ENCODE measurements at places on chromosomes 3 and 15. TPM values are rescaled to one million over a fixed set of nuclear protein-coding genes. Genes with fewer than 3 reads are reported as not detected.

DNA sequence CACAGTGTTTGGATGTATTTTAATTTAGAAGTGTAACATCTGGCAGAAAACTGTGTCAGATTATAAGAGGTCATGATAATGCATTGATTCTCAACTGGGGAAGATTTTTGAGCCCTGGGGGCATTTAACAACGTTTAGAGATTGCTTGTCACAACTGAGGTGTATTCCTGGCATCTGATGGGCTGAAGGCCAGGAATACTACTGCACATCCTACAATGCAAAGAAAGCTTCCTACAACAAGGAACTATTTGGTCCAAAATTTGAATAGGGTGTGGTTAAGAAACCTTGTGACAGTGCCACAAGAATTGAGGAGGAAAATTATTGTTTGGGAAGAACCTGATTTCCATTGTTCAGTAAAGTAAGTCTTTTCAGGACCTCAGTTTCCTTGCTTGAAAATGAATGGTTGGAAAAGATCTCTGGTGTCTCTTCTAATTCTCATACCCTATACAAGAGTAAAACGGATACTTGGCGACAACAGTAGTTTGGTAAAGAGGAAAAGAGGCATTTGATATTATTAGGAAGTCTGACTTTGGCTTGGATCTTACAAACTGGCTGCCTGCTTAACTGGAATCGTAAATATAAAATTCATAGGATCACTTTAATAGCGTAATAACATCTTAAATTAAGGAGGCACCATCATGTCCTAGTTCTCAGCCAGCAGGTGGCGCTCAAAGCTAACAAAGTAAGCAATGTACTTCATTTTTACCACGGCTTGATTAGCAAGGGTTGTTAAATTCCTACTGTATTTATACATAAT is 4.3 kb downstream of the DAZL start:
- DNase-seq, result peak; percentile 90

CCR9 gene
- total RNA-seq, result not detected

TMEM108 gene
- not detected for total RNA-seq

SCAANT1 gene
- total RNA-seq, result not detected

PP2D1 gene
- total RNA-seq, result not detected

DNA sequence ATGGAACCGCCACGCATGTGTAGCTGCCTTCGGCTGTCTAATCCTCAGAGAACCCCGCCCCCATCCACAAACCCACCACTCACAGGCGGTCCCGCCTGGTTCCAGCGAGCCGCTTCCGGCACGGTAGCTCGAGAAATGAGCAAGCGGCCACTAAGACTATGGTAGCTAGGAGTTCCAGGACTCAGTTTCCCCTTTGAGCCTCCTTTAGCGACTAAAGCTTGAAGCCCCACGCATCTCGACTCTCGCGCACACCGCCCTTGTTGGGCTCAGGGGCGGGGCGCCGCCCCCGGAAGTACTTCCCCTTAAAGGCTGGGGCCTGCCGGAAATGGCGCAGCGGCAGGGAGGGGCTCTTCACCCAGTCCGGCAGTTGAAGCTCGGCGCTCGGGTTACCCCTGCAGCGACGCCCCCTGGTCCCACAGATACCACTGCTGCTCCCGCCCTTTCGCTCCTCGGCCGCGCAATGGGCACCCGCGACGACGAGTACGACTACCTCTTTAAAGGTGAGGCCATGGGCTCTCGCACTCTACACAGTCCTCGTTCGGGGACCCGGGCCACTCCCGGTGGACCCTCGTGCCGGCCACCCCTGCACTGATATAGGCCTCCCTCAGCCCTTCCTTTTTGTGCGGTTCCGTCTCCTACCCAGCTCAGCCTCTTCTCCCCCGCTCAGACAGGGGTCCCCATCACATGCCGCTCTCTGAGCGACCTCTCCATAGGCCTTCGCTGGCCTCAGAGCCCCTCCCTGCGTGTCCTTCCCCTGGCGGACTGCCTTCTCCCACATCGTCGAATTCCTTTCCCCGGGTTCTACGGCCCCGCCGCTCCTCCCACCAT is at the start of gene RAB11A:
Gene RAB11A, plus strand, starts transcription at position 366 of the 828 bp plus-strand sequence. Its CDS starts 95 bp downstream, at position 461.
- peak; percentile 97 for DNase-seq

DNA sequence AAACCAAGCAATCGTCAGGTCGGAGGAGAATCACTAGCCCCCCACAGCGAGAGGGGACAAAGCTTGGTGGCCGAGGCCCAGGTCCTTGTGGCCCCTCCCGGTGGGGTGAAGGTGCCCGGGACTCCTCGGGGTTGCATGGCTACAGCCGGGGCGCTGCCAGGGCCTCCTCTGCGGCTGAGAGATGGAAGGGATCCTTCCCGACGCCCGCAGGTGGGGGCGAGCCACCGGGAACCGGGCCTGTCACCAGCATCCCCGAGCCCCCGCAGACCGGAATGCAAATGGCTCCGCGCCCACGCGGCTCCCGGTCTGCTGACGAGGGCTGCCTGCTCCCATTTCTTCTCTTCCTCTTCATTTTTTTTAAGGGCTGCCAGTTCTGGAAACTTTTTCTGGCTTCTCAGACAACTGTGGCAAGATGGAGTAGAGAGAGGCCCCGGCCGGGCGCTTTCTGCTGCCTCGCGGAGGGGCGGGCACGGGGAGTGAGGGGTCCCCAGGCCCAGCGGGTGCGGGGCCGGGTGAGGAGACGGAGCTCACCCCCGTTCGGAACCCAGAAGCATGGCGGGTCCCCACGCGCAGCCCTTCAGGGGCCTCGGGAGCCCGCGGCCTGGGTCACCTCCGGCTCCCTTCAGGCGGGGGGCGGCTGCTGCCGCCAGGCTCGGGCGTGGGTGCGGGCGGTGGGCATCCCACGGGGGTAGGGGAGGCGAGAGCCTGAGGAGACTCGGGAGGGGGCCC is 27.5 kb downstream of the MELTF start:
- no peak for DNase-seq

TTC21A gene
- total RNA-seq, result 1.8 TPM

DNA sequence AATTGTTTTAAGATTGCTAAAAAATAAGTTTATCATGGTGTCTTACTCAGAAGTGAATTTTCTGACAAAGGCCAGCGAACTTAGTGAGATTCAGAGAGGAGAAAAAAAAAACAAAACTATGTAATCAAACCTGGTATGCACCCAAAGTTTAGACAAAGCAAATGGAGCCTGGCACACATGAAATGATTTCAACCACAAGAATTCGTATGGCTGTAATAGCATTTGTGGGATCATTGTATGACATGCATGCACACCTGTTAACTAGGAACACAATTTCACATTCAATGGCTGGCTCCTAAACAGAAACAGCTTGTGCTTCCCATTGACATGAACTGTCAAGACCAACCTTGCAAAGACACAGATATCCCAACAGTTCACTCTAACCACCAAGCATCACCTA is 94.6 kb downstream of the ZIC4 start:
- no peak for DNase-seq

GRCh38 chr15:33200444-33200843 is 5.9 kb upstream of the FMN1 start:
- DNase-seq, result no peak

- DNase-seq, result no peak
Observed at GRCh38 chr3:14404631-14405359, 2.4 kb downstream of the SLC6A6 start.

SCG3 gene
- total RNA-seq, result not detected

Data from activated CD4-positive, alpha-beta T cell treated with anti-CD3 and anti-CD28 coated beads for 36 hours (primary cell).